Stimulated activated CD4-positive, alpha-beta T cell treated with anti-CD3 and anti-CD28 coated beads, Interleukin-1b, Interleukin-23, amount 100 ng/mL, for 1 hour (primary cell): ENCODE measurements at places on chromosomes 16 and 17.

- DNase-seq: peak; percentile 86
These were observed 7.5 kb downstream of the MNT start for GRCh38 chr17:2393174-2393953.

DNA sequence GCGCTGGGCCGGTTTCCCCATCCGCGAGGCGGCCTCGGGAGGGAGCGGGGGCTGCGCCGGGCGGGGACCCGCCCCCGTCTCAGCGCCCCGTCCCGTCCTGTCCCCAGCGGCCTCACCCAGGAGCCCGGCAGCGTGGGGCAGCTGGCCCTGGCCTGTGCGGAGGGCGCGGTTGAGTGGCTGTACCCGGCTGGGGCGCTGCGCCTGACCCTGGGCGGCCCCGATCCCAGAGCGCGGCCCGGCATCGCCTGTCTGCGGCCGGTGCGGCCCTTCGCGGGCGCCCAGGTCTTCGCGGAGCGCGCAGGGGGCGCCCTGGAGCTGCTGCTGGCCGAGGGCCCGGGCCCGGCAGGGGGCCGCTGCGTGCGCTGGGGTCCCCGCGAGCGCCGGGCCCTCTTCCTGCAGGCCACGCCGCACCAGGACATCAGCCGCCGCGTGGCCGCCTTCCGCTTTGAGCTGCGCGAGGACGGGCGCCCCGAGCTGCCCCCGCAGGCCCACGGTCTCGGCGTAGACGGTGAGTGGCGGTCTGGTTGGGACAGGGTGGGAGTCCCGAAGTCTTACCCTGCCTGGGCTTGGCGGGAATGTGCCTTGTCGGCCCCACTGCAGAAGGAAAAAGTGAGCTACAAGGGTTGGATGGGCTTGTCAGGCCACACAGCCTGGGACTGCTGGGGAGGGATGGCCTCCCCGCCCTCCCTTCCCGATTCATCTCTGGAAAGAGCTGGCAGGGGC lies 720 bp downstream of the METRN start:
- DNase-seq: no peak

- DNase-seq: no peak
These were observed 7.6 kb upstream of the CACNG4 start for GRCh38 chr17:66956941-66957340.

GRCh38 chr17:45999900-46000290 lies 845 bp downstream of the STH start:
- DNase-seq: no peak

DNA sequence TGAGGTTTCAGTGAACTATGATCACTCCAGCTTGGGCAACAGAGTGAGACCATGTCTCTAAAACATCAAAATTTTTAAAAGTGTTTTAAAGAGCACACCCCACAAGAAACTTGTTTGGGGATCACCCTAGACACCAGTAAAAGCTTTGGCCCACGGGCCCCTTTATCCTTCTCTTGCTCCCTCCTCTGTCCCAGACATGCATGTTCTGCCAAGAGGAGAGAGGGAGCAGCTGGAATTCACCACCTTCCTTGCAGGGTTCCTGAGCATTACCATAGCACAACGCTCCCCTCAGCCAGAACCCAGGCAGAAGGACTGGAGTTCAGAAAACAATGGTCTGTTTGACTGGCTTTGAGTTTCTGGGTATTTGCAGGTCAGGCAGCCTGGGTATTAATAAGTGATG lies 214.3 kb upstream of the CDH5 start:
- DNase-seq: no peak

GRCh38 chr16:77214411-77215138 lies 15.4 kb downstream of the SYCE1L start:
- no peak for DNase-seq

DNA sequence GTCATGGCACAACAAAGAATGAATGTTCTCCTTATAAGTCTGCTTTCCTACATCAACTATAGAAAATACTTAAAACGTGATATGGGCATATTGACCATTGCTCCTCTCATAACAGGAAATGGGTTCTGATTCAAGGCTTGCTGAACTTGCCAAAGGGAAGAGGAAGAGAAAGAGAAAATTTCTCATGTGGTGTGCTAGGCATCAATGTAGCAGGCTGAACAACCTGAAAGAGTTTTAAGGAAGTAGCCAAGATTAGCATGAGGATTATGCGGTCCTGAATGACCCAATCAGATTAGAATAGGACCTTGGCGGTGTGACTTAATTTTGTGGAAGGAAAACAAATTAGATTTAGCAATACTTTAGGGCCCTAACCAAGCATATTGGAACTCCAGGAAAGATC lies 617.7 kb upstream of the CDH11 start:
- no peak for DNase-seq

- no peak for DNase-seq
These were observed at the start of gene HBQ1 for GRCh38 chr16:180101-180675. Gene HBQ1, plus strand, starts transcription at chr16:180459. Its CDS starts 28 bp downstream, at chr16:180487.

- no peak for DNase-seq
These were observed 19.1 kb downstream of the NOD2 start for GRCh38 chr16:50712560-50712898.

DNA sequence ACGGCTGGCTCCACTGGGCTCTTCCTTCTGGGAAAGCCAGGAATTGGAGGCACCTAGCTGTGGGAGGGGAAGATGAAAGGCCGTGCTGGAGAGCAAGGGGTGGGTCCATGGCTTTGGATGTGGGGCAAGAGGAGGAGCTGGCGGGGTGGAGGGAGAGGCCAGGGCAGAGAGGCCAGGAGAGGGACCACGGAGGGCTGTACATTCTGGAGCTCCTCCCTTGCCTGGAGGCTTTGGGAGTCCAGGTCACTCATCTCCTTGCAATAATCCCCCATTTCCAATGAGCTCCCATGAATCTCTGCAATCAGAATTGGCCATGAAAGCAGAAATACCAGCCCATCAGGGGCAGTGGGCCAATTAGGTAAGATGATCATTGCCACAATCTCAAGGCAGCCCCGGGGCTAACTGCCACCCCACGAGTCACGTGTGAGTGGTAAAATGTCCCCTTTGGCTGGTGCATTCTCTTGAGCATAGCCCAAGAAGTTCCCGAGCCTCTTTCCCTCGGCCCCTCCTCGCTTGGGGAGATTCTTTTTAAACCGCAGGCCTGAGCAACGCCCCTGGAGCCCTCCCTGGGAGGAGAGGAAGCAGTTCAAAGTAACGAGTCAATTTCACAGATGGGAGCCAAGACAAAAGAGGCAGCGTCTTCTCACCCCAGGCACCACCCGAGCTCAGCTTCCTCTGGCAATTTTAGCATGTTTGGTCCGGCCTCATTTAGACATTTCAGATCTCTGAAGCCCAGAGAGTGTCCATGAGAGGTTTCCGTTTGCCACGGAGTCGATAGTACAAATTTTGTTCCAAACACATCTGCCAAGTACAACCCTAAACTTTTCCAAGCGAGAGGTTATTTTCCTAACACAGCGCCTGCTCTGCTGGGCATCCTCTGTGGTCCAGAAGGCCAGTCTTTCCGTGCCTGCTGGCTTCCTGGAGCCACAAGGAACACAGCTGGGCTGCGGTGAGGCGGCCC lies 13.4 kb downstream of the RTN4RL1 start:
- DNase-seq: no peak

GRCh38 chr17:77509089-77509488 lies 368.3 kb downstream of the SEC14L1 start:
- DNase-seq: no peak

DNA sequence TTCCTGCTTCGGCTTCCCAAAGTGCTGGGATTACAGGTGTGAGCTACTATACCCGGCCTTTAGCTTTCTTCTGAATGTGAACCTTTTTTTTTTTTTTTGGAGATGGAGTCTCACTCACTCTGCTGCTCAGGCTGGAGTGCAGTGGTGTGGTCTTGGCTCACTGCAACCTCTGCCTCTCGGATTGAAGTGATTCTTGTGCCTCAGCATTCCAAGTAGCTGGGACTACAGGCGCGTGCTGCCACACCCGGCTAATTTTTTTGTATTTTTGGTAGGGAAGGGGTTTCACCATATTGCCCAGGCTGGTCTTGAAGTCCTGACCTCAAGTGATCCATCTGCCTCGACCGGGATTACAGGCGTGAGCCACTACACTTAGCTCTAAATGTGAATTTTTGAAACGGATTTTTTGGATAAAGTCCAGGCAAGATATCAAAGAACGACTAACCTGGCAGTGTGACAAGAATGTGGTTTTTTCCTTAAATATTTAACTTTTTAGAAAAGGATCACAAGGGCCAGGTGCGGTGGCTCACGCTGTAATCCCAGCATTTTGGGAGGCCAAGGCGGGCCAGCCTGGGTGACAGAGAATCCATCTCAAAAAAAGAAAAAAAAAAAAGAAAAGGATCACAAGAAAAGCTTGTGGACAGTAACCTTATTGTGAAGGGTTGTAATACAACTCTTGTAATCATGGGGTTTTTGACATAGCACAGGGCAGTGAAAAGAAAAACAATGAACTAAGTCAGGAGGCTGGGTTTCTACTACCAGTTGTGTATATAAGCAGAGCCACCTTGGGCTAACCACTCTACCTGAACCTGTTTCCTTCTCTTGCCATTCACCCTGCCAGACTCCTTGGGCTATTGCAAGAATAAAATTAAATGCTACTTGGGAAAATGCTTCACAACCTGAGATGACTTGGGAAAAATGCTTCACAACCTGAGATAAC lies 6.2 kb downstream of the BRCA1 start:
- no peak for DNase-seq

DNA sequence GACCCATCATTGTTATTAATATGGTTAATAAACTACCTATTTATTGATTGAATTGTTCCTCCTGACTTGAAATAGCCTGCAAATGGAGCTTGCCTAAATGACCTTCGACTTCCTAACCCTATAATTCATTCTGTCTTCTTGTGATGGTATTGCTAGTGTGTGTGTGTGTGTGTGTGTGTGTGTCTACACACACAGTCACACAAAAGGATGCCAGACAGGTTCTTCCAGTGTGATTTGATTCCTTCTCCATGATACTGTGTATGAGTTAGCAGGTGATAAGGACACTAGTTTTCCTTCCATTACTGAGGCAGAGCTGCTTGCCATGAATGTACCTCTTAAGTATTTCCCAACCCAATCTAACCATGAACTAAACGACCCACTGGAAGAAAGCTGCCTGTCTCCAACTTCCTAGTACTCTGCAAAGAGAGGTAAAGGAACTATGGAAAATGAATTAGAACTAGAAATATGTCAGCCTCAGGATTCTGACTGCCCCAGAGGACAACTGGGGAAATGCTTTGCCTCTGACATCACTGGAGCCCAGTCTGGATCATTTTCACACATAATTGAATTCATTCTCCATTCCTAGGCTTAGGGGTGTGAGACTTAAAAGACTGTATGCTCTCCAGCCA lies 3.5 kb upstream of the CDC6 start:
- no peak for DNase-seq

DNA sequence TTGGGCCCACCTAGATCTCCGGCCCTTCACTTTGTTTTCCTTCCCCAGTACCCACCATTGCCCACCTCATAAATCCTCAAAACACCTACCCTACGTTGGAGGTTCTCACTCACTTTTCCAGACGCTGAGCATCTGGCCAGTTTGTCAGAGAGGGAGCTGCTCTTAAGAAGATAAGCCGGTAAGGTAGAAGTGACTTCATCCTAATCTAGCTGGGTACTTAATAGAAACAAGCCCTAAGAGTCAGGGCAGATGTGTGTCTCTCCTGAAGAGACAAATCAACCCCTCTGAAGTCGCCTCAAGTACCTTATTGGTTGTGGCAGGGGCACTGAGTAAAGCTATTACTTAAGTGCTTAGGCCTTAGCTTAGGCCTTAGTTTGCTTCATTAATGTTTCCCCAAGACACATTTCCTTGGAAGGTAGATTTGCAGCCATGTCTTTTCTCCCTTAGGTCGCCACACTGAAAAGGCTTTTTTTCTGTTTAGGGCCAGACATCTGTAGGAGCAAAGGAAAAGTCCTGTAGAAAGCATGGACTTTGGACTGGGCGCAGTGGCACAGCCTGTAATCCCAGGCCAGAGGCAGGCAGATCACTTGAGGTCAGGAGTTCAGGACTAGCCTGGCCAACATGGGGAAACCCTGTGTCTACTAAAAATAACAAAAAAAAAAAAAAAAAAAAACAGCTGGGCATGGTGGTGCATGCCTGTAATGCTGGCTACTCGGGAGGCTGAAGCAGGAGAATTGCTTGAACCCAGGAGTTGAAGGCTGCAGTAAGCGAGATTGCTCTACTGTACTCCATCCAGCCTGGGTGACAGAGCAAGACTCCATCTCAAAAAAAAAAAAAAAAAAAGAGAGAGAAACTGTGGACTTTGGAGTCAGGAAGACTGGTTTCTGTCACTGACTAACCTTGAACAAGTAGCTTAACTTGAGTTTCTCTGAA lies 1.0 kb downstream of the TACO1 start:
- DNase-seq: no peak

DNA sequence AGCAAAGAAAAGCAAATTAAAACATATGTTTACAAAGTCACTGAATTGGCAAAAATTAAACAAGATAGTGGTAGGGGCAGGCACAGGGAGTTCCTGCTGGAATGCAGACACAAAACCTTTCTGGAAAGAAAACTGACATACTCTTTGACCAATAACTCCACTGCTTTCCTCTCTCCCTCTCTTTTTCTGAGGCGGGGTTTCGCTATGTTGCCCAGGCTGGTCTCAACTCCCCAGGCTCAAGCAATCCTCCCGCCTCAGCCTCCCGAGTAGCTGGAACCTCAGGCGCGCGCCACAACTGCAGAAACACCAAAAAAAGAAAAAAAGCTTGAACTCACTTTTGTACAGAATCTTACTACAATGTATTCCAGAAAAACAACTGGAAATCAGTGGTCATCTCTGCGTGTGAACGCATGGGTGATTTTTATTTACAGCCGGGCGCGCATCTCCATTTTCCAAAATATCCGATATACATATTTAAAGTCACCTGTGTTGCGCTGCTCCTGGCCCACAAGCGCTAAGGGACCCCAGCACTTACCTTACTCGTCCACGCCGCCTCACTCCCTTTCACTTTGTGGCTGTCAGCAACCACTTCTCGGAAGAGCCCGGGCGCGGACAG lies 480 bp downstream of the TXNL4B start:
- DNase-seq: no peak

- no peak for DNase-seq
These were observed 155.4 kb downstream of the FOXL1 start for GRCh38 chr16:86733546-86734254.

GRCh38 chr16:86949116-86949515 lies 368.1 kb downstream of the C16orf95 start:
- DNase-seq: no peak

GRCh38 chr17:17699491-17699890 lies 18.2 kb downstream of the RAI1 start:
- no peak for DNase-seq

DNA sequence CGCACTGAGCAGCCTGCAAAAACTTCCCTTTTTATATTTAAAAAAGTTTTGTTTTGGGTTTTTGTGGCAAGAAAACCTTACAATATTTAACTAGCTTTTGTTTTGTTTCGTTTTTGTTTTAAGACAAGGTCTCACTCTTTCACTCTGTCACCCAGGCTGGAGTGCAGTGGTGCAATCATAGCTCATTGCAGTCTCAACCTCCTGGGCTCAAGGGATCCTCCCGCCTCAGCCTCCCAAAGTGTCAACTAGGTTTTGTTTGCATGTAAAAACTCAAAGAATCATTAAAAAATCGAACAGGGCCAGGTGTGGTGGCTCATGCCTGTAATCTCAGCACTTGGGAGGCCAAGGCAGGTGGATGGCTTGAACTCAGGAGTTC lies 77.9 kb upstream of the FA2H start:
- no peak for DNase-seq
